Ammon's horn (tissue), 1 donor: ENCODE measurements at places on chromosomes 6 and 20.

GRCh38 chr6:89924231-89924630 is 30.0 kb downstream of the GJA10 start:
- no peak for DNase-seq

GRCh38 chr6:53646606-53647005 is 18.9 kb downstream of the KLHL31 start:
- DNase-seq: no peak

GRCh38 chr6:17957086-17957485 is 30.3 kb downstream of the KIF13A start:
- DNase-seq: no peak

DNA sequence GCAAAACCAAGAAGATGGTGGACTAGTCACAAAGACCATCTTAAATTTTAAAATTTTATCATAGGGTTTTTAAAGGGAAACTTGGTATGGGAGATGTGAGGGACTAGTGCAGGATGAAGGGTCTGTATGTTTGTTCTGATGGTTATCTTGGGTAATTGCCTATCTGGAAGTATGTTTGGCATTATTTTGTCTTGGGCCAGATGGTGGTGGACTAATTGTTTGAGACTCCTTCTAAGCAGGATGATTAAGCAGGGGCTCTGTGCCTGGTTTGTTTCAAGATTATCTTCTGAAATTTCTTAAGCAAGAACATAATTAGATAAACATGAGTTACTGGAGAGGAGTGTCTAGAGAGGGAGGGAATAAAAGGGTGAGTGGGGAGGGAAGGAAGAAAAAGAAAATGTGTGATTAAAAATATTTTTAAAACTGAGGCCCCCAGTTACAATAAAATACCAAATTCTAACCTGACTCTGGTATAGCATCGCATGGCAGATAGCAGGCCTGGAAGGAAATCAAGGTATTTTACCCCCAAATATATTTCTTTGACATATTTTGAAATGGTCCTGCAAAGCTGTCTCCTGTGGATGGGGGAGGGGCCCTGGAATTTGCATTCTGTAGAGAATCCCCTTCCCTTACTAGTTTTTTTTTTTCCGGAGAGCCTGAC is 49.9 kb upstream of the FAM184A start:
- DNase-seq: no peak

DNA sequence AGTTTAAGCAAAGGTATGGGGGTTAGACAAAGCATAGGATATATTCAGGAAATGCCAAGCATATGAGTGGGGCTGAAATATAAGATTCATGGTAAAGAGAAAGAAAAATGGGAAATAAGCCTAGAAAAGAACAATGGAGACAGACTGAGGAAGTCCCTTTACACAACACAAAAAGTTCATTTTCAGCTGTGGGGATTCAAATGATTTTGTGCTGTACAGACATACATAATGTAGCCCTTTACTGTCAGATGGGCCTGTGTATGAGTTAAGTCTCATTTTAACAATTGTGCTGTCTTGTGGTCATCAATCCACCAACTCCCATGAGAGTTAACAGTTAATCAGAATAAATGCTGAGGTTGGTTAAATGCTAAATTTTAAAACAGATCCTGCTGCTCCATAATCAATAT is 37.2 kb downstream of the REV3L start:
- DNase-seq: no peak
